Pericardium fibroblast (primary cell): ENCODE measurements at places on chromosomes 5 and 9. TPM values are rescaled to one million over a fixed set of nuclear protein-coding genes. Genes with fewer than 3 reads are reported as not detected.

Gene RELL2
- 3.5 and 4.4 TPM in 2 replicates for total RNA-seq

Gene MARCOL
- total RNA-seq = not detected in 2 replicates

Gene IFNA21
- total RNA-seq = not detected in 2 replicates

Gene CATSPER3
- not detected in 2 replicates for total RNA-seq

Gene TBC1D13
- total RNA-seq = 10.8 and 12.5 TPM in 2 replicates

Gene IFNA13
- total RNA-seq = not detected in 2 replicates

Gene GRIN1
- total RNA-seq = not detected in 2 replicates

Gene PRXL2C
- total RNA-seq = 9.0 and 20.1 TPM in 2 replicates

Gene NIPAL4
- total RNA-seq = 0.26 TPM in 1 of 2 replicates, not detected in the other

Gene NUTM2G
- total RNA-seq = not detected in 2 replicates

Gene PROB1
- 1.5 and 2.2 TPM in 2 replicates for total RNA-seq

Gene TAF11L10
- not detected in 2 replicates for total RNA-seq

Gene ZBED3
- 1.6 and 18.1 TPM in 2 replicates for total RNA-seq

Gene CDH12
- not detected in 2 replicates for total RNA-seq

Gene PTGER4
- 7.7 and 11.1 TPM in 2 replicates for total RNA-seq

Gene CAVIN4
- total RNA-seq = 0.12 and 1.2 TPM in 2 replicates
